ENCODE measurements at places on chromosomes 5 and 9.

- no peak for DNase-seq
Observed at GRCh38 chr5:3230941-3231340, 364.7 kb upstream of the IRX1 start.

- no peak for DNase-seq
Observed at GRCh38 chr5:113057557-113057984, 81.0 kb downstream of the DCP2 start.

GRCh38 chr5:59034498-59035186 lies 451.8 kb downstream of the RAB3C start:
- no peak for DNase-seq

- no peak for DNase-seq
Observed at GRCh38 chr5:142826741-142827492, 56.7 kb downstream of the ARHGAP26 start.

- DNase-seq: no peak
Observed at GRCh38 chr9:130756037-130756436, 62.5 kb downstream of the EXOSC2 start.

DNA sequence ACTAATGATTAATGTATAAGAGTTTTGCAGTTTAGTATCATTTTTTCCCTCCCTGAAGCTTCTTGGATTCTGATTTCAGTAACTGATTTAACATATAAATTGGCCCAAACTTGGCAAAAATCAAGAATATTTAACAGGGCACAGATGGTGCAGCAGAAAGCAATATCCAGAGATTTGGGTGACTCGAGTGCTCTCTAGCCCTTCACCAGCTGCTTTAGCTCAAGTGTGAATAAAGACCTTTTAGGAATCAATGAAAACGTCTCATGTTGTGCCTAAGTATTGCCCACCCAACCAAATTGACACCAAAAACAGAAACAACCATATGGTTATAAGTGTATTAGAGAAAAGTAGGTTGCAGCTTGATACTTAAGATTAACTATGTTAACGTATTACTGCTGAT lies 933.4 kb upstream of the PTPRD start:
- no peak for DNase-seq

DNA sequence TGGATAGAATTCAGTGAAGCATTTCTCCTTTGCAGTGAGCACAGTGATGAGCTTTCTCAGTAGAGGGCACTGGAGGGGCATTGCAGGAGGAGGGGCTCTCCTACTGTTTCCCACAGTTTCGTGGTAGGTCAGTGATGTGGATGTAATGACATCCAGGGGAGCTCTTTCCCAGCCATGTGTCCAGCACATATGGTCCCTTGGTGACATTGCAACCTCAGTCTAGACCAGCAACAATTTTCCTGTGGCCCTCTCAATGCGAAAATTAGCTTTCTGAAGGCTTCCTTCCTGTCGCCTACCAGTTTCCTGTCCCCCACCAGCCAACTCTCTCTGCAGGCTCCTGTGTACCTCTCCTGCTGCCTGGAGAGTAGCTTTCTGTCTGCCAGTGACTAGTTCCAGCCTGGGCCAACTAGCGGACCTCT lies 6.9 kb upstream of the PDCL start:
- no peak for DNase-seq

DNA sequence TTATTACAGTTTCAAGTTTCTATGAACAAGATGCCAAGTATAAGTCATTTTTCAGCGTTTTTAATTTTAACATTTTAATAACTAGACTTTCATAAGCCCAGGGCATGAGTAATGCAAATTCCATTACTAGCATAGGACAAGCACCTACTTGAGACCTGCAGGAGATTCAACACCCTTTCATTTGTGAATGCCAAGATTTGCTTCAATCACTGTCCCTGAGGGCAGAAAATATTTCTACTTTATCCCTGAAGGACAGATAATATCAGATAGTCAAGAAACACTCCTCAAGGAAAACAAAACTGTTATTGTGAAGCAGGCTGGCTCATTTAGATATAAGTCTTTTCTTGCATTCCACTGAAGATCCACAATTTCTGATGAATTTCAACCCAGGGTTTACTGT lies 27.7 kb upstream of the ZNF622 start:
- no peak for DNase-seq

DNA sequence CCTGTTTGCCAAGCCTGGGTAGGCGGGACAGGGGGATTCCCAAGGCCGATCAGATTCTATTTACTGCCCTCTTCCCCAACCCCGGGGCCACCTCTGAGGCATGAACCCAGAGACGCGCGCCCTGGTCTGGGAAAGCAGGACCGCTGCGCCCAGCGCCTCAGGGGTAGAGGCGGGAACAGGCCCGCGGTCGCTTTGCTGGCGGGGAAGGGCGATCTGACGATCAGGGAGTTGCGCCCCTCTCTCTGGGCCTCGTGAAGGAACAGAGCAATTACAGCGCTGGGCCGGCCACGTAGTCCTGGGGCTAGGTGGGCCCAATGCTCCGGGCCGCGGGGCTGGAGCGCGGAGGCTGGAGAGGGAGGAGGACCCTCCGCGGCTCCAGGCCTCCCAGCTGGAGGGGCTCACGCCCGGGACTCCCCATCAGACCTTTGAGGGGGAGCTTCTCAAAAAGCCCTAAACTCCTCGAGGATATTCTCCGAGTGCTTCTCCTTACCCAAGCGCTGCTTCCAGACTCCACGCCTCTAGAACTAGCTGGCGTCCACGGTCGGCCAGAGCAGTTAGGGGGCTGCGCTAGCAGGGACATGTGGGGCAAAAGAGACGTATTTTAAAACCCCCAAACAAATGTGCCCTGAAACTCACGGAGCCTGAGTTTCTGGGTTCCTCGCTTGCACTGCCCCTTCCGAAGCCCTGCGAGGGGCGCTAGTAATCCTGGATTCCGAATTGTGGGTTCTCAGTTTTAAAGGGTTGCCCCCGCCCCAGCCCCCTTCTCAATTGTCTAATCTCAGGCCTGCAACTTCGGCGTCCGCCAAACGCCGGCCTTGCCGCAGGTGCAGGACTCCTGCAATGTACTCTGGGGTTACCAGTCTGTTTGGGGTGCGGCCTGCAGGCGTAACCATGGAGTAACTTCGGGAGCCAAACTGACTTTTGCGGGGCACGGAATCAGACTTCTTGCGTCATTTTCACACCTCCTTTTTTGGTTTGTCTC lies 57.6 kb downstream of the TMEM174 start:
- DNase-seq: no peak

- no peak for DNase-seq
Observed at GRCh38 chr5:135235551-135236227, 163.3 kb downstream of the MACROH2A1 start.

DNA sequence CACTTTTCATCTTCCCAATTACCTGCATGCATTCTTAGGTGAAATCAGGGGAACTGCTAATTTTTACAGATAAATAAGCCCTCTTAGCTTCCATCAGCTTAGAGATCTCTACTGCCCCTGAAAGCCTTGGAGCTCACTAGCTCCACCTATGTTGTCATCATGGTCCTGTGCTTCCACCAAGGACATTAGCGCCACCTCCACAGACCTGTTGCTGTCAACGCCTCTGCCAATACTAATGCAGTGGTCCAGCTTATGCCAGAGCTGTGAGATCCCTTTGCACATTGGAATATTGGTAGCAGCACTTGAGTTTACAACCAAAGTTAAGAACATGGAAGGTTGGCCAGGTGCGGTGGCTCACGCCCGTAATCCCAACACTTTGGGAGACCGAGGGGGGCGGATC lies 7.7 kb upstream of the SHISAL2B start:
- DNase-seq: no peak

DNA sequence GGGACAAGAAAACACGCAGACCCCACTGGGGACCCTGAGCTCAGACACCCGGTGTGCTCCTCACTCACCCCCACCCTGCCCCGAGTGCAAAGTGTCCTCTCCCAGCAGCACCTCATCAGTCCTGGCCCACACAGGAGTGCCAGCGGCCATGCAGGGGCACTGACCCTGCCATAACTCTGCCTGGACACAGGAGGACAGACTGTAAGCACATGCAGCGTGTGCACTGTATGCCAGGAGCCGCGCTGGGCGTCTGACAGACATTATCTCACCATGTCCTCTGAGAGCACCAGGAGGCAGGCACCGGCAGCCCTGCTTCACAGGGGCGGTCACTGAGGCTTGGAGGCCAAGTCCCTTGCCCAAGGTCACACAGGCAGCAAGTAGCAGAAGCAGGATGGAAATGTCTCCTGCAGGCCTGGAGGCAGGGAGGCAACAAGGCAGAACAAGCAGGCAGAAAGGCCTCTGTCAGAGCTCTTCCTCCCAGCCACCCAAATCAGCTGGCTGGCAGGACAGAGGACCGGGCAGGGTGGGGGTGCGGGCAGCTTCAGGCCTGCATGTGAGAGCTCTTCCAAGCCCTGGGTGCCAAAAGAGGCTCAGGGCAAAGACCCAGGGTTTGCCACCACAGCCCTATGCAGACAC lies 8.4 kb downstream of the EEIG1 start:
- no peak for DNase-seq

- no peak for DNase-seq
Observed at GRCh38 chr5:73199671-73200070, 26.7 kb downstream of the TMEM174 start.

GRCh38 chr9:29183971-29184370 lies 1610.7 kb upstream of the C9orf72 start:
- no peak for DNase-seq

GRCh38 chr5:134530301-134531077 lies 5.0 kb downstream of the JADE2 start:
- DNase-seq: no peak

DNA sequence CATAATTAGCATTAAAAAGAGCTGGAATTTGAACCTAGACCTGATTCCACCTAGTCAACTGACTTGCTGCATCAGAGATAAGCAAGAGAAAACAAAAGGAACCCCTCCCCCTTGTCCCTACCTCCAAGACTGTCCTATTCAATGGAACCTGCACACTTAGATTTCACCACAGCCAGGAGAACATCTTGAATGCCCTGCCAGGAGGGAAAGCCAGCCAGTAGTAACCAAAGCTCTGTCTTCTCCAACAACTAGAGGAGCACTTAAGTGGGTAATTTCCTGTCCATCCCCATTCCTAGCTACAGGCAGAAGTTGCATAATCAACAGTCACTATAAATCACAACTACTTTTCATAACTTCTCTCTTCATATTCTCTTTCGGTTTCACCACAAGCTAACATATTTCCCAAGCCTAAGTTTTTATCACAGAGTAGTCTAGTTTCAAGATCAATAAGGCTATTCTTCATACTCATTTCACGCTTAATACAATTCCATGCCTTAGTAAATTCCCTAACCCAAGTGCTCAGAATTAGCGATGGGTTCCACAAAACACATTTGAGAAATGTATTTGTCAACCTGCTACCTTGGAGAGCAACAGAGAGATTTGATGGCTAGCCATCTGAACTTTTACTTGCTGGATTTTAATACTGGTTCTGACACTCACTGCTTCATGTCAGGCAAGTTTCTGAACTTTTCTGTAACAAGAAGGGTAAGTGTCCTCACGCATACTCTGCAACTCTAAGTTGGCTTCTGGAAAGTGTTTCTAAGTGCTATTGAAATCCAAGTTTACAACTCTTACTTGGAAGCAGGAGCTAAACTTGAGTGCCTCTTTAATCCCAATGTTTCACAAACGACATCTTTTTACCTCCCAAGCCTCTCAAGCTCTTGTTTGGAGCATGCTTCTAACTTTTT lies 2.0 kb downstream of the DENND1A start:
- DNase-seq: no peak

GRCh38 chr5:132474881-132475496 lies 15.6 kb downstream of the IRF1 start:
- no peak for DNase-seq

GRCh38 chr9:71446473-71447411 lies 321.6 kb downstream of the CEMIP2 start:
- peak; percentile 8 for DNase-seq

DNA sequence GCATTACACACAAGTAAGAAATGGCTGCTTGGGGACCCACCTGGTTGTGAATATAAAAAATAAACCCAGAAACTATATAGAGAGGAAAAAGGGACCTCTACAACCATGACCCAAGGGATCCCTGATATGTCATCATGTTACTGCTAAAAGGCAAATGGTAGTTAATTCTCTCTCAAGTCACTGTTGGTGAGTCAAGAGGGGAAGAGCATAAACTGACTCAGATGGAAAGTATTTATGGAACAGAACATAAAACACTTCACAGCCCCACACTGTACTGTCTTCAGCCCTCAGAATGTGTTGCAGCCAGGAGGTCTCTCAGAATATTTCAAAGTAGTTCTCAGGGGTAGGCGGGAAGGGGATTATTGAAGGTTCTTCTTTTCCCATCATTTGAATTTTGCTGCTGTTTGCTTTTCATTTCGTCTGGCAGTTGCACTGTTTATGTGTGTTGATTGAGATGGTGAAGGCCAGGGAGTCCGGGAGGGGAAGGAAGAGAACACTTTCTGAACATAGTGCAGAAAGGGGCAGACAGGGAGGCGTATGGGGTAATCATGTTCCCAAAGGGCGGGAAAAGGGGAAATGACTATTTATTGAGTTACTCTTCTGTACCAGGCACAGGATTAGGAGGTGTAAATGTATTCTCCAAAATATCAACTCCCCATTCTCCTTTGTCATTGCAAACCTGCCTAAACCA lies 85.5 kb downstream of the TEK start:
- peak; percentile 37 for DNase-seq

DNA sequence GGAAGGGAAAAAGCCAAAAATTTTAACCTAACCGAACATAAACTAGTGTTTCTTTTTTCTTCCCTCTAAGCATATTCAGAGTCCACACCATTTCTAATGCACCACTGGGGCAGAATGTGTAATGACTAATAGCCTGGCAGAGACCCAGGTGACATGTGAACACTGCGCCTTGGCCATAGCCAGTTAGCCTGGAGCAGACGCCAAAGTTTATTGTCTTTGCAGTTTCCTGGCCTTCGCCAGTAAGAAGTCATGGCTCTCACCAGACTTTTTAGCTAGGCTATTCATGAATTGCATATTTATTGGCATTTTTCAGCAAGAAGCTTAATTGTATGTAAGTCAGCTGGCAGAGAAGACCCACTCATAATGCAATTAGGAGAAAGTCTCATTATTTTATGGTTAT lies 182.8 kb upstream of the SLC27A6 start:
- peak; percentile 34 for DNase-seq

- no peak for DNase-seq
Observed at GRCh38 chr5:52041842-52042241, 658.6 kb downstream of the ISL1 start.

- no peak for DNase-seq
Observed at GRCh38 chr5:120609570-120609969, 145.5 kb downstream of the PRR16 start.

DNA sequence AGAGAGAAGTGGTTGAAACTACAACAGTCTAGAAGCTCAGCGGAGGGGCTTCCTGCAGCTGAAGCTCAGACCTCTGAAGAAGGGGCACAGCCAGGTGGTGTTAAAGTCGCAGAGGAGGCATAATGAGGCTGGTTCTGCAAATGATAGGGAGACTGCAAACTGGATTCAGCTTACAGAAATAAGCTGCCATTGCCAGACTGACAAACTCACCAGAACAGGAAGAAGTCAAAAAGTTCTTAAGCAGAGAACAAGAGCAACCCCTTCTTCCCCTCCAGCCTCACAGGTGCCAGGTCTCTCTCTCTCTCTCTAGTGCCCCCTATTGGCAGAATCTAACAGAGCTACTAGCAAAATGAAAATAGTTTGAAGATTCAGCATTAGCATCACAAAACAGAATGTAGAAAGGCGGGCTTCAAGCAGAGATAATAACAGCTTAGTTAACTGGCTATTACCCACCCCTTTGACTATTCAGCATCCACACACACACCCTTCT lies 76.7 kb downstream of the GRAMD2B start:
- DNase-seq: no peak

Data from AG04450 (cell line).